ENCODE measurements at places on chromosomes 12 and 14. TPM values are rescaled to one million over a fixed set of nuclear protein-coding genes. Genes with fewer than 3 reads are reported as not detected.

Gene STAC3
- total RNA-seq: 1.2 TPM

Gene ADAM21
- 0.10 TPM for total RNA-seq

GRCh38 chr12:96495155-96495554 is 5.8 kb downstream of the CFAP54 start:
- no peak for DNase-seq

DNA sequence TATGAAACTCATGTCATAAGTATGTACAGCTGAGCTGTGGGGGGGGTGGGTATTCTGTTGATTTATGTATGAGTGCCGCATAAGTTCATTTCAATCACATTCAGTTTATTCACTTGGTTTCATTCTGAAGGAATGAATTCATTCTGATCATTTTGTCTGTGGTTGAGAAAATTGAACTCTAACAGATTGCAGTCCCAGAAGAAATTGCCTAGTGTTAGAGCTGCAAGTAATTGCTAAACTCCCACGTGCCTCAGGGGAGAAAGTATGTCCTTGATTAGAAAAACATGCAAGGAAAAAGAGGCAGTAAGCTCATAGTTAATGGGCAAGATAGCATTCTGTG is 442.4 kb upstream of the MGAT4C start:
- no peak for DNase-seq

DNA sequence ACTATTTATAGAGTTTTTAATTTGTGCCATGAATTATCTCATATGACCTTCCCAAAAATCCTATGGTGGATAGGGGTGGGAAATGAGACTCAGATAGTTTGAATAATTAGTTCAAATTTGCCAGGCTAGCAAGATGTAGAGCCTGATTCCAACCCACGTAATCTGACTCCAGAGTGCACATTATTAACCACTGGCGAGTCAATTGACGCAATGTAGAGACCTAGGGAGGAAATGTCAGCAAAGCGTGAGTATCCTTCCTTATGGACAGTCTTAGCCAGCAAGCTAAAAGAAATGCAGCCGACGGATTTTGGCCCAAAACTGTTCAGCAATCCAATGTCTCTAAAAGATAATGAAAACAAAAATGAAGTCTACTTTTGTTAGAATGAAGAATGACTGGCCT is 193.3 kb upstream of the KRR1 start:
- no peak for DNase-seq

GRCh38 chr12:15732341-15733061 is 56.7 kb downstream of the EPS8 start:
- DNase-seq: no peak

- DNase-seq: peak; percentile 62
These were observed 59.4 kb downstream of the TSPAN11 start for GRCh38 chr12:30985814-30986452.
